GM12865 (cell line): ENCODE measurements at places on chromosomes 2 and 18.

- no peak for DNase-seq
Measured at GRCh38 chr2:9103663-9104277, 100.3 kb upstream of the MBOAT2 start.

GRCh38 chr18:50819027-50819727 lies 639 bp downstream of the MRO start:
- DNase-seq, result no peak

- peak; percentile 6 for DNase-seq
Measured at GRCh38 chr2:147712051-147712450, 132.8 kb upstream of the ACVR2A start.

DNA sequence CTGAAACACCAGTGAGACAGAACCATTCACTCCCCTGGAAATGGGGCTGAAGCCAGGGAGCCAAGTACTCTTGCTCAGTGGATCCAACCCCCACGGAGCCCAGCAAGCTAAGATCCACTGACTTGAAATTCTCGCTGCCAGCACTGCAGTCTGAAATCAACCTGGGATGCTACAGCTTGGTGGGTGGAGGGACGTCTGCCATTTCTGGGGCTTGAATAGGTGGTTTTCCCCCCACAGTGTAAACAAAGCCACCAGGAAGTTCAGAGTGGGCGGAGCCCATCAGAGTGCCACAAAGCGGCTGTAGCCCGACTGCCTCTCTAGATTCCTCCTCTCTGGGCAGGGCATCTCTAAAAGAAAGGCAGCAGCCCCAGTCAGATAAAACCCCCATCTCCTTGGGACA lies 292.8 kb downstream of the LNPK start:
- DNase-seq, result no peak

DNA sequence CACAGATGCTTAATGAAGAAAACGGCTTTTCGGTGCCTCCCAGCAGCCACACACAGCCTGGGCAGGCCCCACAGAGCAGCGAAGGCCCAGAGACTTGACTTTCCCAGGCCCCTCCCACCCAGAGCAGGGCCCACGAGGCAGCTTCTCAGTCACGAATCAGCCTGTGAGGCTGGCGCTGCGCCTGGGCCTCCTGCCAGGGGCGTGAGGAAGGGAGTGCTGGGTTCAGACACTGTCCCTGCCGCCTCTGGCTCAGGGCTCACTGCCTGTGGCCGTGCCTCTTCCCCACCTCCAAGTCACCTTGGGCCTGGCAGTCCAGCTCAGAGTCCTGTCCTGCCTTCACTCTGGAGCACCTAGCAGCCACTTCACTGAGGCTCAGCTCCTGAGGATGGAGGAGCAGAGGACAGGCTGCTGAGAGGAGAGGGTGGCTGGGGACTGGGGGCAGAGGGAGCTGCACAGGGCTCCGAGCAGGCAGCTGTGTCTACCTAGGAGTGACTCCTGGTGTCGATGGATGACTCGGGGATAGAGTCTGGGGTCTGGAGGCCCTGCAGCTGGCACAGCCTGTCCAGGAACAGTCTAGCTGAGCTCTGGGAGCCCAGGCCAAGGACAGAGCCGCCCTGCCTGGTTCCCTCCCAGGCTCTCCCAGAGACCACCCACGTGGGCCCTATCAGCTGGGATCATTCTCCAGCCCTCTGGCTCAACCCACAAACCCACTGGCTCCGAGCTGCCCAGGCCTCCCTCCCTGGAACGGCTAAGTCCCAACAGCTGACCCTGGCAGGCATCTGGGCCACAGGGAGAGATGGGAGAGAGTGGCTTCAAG lies 36.4 kb upstream of the FOSL2 start:
- DNase-seq, result no peak

GRCh38 chr2:60316381-60317033 lies 236.9 kb downstream of the BCL11A start:
- peak; percentile 29 for DNase-seq

- no peak for DNase-seq
Measured at GRCh38 chr2:222264791-222265320, 33.9 kb downstream of the PAX3 start.

DNA sequence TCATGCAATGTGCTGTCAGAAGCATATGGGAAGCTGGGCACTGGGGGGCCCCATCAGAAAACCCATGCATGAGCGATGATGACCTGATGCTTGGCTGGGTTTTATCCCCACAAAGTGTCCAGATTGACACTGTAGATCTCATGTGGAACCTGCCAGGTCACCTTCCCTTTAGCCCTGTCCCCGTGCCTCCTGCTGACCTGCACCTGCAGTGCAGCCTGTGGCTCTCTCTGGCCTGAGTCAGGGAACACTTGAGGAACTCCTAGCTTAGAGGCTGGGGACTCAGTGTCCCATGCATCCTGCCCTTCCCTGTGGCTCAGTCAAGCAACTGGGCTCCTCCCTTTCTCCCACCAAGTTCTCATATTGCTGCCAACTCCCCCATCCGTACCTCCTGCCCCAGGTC lies 57.7 kb downstream of the PDCL3 start:
- DNase-seq, result no peak
